SK-MEL-5 (cell line): ENCODE measurements at places on chromosomes 13 and 19. TPM values are rescaled to one million over a fixed set of nuclear protein-coding genes. Genes with fewer than 3 reads are reported as not detected.
A peak's percentile ranks its signal among the peaks of the same experiment; 100 is the strongest.

The KL gene
- not detected in 2 replicates for total RNA-seq

- DNase-seq: no peak
Measured at GRCh38 chr13:113486698-113487097, 3.8 kb downstream of the DCUN1D2 start.

DNA sequence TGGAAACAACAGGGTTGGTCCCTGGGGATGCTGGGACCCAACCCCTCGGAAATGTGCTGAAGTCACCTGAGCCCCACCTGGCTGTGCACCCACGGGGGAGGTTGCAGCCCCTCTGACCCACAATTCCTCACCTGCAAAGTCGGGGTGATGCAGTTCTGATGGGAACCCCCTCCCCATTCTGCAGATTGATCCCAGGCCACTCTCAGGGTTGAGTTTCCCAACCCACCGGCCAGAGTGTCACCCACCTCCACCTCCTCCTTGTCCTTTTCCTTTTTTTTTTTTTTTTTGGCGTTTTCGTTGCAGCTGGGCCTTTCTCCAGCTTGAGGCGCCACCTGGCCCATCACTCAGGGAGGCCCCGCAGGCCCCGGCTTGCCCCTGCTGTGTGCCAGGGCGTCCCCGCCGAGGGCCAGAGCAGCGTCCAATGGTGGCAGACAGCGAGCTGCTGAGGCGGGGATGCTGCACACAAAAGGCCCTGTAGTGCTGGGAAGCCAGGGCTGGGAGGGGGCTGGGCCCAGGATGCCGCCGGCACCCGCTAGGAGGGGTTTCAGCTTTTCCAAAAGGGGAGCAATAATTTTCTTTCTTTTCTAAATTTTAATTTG, 4.6 kb downstream of the PIK3R2 start:
- DNase-seq: no peak

The MAMSTR gene
- 0.35 and 0.50 TPM in 2 replicates for total RNA-seq

DNA sequence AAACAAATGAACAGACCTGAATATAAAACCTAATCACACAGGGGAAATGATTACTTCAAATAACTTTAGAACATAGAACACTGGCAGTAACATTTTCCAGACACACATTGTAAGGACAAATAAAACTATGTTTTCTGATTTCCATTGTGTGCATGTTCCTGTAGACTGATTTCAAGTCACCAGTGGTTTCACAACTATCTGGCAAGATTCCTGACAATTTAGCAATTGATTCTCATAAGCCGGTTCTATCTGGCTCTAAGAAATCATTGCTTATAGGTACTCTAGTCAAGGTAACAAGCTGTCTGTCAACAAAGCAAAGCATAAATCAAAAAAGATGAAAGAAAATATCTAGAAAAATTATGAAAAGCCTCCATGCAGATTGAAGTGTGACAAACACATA, 19.6 kb upstream of the PCCA start:
- DNase-seq: no peak

DNA sequence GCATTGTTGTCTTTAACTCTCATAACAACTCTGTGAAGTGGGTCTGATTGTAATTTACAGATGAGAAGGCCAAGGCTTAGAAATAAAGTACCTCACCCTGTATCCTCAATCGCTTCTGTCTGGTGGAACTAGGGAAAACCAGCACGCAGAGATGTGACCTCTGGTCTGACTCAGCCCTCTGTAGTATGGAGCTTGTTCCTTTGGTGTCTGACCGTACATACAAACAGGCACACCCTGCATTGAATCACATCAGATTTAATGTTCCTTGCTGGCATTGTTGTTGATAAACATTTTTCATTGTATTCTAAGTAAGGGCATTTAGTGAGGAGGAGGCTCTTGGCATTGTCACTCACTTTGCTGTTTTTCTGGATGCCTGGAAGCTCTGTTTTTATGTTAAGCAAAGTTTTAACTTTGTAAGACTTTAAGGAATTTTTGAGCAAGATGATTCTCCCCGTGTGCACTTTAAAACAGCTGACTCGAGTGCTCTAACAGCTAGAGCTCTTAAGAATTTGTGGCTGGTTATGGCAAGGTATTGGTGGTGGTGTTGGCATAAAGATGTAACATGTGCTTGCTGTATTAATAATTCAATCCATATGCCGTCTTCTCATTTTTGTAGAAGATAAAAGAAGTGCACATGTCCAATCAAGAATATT, 89.0 kb upstream of the SPATA13 start:
- DNase-seq: no peak

DNA sequence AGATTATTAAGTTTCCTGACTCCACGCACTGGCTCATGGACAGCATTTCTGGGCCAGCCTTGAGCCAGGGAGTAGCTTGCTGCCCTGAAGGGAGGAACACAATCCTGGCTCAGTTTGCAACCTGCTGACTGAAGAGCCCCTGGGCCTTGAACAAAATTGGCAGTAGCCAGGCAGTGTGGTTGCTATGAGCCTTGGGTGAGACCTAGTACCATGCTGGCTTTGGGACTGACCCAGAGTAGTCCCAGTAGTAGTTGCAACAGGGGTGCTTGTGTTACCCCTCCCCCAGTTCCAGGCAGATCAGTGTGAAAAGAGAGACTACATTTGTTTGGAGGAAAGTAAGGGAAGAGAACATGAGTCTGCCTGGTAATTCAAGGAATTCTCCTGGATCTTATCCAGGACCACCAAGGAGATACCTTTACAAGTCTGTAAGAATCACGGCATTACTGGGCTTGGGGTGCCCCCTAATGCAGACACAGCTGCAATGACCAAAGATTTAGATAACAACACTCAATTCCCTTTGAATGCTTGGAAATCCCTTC, 22.0 kb downstream of the ITGBL1 start:
- DNase-seq: peak; percentile 61

The SULT2A1 gene
- 0.16 and 0.21 TPM in 2 replicates for total RNA-seq

- no peak for DNase-seq
Measured at GRCh38 chr13:40271271-40271885, 395.1 kb downstream of the FOXO1 start.

DNA sequence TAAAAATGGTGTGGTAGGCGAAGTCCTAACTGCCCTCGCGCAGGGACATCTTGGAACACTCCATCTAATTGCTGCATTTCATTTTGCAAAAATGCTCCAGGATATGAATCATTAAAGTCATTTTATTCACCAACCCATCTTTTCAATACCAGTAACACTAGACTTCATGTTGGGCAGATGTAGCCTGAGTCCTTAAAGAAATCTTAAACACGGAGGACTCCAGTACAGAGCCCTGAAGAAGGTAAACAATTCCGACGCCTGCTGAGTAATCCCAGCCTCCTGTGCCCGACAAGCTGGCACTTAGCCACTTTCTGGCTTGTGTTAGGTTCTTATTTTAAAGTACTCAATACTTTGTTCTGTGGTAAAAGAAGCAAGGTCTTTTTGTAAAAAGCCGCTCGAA, 58.0 kb upstream of the IRS2 start:
- no peak for DNase-seq

The FBN3 gene
- not detected in 2 replicates for total RNA-seq

DNA sequence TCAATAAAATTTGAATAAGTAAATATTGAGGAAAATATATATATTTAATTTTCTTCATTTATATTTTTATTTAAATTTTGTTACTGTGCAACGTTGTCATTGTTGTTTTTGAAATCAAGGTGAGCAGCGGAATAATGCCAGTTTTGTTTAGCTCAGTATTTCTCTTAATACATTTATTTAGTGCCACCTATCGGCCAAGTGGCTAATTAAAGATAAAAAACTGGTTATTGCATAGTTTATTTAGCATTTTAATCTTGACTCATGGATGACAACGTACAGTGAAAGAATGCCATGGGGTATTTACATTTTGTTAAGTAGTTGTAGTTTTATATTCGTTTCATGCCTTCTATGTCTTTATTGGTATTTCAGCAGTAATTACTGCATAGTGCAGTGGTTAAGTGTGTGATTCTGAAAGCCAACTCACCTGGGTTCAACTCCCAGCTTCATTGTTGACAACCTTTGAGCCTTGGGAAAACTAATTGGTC, 265.9 kb downstream of the MYO16 start:
- peak; percentile 72 for DNase-seq

The CYP4F3 gene
- not detected in 2 replicates for total RNA-seq

DNA sequence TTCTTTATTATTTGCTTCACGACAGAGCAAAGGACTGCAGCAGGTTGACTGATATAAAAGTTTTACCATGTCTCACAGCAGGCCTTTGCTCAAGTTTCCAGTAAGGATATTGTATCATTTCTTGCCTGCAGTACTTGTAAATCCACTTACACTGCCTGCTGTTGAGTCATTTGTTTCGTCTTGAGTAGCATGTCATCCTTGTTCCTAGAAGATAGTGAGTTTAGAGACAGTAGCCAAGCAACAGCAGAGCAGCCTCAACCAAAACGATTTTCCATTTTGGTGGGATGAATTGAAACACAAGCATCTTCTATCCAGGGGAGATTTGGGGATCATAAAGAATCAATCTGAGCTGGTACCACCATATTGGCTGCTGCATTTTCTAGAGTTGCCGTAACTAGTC, 24.0 kb upstream of the ALOX5AP start:
- DNase-seq: no peak

DNA sequence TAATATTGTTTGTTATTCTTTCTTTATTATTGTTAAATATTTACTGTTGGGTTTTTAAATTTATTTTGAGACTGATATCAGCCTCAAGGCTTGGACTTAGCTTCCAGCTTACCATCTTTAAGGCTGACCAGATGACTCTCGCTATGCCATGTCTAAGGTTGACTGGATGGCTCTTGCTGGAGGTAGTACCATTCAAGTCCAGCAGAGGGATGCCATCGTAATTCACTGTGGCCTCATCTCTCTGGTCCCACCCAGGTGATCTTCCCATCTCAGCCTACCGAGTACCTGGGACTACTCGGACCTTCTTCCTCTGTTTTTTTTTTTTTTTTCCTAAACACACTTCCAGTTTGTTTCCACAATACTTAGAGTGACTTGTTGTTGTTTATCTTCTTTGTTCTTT, 41.7 kb upstream of the ZNF91 start:
- DNase-seq: peak; percentile 29

The SIGLECL1 gene
- not detected in 2 replicates for total RNA-seq

- no peak for DNase-seq
Measured at GRCh38 chr13:65057986-65058385, 2172.2 kb downstream of the PCDH9 start.

GRCh38 chr19:35908010-35908441, at the start of gene TYROBP:
Gene TYROBP (minus strand): TSS chr19:35908295. CDS start chr19:35908228, 67 bp downstream.
- no peak for DNase-seq

The CILP2 gene
- not detected in 2 replicates for total RNA-seq

DNA sequence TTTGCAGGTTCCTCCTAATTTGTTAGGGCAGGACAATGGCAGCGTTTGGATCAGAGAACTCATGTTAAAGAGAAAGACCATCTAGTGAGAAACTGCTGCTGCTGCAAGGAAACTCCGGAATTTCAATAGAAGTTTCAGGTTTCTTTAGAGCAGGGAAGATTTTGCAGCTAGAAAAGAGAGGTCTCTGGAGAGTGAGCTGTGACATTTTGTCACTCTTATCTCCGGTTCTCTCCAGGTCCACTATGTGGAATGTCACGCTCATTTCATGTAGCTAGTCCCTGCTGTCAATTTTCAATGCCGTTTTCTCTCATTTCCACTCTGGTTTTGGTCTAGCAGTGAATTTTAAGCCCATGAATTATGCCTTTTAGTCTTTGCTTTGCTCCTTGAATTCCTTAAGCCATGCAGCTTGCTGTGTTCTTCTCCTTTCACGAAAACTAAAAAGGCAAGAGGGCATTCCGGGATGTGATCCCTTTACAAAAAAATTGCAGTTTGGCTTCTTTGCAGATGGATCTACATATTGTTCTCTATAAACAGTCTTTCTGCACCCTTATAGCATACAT, 46.7 kb upstream of the POSTN start:
- DNase-seq: no peak

- DNase-seq: no peak
Measured at GRCh38 chr13:87536899-87537298, 134.3 kb upstream of the SLITRK5 start.

GRCh38 chr13:29428310-29429181, 166.9 kb downstream of the SLC7A1 start:
- DNase-seq: no peak

GRCh38 chr13:113627136-113627535, 30.9 kb downstream of the ATP4B start:
- no peak for DNase-seq

DNA sequence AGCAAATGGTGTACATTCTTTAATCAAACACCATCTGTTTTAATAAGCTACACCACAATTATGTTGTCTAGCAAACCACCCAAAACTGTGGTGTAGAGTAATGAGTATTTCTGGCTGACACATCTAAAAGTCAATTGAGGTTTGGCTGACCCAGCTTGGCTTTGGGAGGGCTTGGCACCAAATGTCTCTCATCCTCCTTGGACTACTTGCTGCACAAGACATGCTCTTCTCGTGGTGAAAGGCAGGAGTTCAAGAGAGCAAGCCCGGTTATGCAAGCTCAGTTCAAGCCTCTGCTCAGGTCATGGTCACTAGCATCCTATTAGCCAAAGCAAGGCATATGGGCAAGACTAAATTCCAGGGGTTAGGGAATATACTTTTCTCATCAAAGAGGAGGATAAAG, 37.1 kb downstream of the LACC1 start:
- DNase-seq: no peak

GRCh38 chr19:24086974-24087595, at the start of gene ZNF254:
Gene ZNF254 (plus strand): TSS chr19:24087187. CDS start chr19:24087308, 121 bp downstream.
- DNase-seq: peak; percentile 93

- no peak for DNase-seq
Measured at GRCh38 chr13:23788459-23788858, 100.7 kb downstream of the MIPEP start.

DNA sequence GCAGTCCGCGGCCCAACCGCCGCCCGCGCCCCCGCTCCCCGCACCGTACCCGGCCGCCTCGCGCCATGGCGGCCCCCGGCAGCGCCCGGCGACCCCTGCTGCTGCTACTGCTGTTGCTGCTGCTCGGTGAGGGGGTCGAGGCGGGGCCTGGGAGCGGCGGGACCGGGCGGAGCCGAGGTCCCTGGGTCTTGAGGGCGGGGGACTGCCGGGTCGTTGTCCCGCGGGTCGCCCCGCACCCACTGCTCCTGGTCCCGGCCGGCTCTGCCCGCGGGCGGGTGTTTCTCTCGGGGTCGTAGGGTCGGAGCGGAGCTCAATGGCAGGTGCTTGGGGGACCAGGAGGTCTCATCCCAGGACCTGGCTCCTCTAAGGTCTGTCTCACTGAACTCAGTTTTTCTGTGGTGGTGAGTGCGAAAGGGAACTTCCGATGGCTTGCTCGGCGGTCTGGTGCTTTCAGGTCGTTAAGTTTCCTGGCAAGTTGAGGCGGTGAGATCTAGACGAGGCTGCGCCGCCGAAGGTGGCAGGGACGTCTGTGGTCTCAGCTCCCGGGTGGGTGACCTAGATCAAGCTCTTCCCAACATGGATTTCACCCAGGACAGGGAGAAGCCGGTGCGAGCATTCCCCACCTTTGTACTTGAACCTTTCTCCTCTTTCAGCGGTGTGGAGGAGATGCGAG, 467 bp downstream of the LAMP1 start:
- DNase-seq: peak; percentile 31

The IGSF23 gene
- total RNA-seq: not detected in 2 replicates

The TBXA2R gene
- 0.16 and 0.27 TPM in 2 replicates for total RNA-seq

DNA sequence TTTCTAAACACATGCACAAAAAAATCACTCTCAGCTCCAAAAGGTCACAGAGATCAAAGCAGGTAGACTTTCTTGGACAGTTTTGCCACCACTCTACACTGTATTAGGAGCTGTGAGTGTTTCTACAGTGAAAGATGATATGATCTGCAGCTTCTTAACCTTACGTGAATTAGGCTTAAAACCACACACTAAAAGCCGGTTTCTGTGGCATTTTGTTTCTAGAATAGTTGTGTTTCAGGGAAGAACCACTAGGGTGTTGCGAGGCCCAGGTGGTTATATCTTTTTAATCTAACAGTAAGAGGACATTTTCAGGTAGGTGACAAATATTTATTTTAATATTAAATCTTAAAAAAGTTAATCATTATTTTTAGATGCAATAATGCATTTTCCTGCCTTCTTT, 216.4 kb downstream of the KLF5 start:
- DNase-seq: no peak

GRCh38 chr13:87538366-87539052, 132.7 kb upstream of the SLITRK5 start:
- DNase-seq: no peak
